ENCODE measurements at places on chromosomes 3 and 15.

- no peak for DNase-seq
Observed at GRCh38 chr3:106678657-106679390, 698.4 kb upstream of the CCDC54 start.

DNA sequence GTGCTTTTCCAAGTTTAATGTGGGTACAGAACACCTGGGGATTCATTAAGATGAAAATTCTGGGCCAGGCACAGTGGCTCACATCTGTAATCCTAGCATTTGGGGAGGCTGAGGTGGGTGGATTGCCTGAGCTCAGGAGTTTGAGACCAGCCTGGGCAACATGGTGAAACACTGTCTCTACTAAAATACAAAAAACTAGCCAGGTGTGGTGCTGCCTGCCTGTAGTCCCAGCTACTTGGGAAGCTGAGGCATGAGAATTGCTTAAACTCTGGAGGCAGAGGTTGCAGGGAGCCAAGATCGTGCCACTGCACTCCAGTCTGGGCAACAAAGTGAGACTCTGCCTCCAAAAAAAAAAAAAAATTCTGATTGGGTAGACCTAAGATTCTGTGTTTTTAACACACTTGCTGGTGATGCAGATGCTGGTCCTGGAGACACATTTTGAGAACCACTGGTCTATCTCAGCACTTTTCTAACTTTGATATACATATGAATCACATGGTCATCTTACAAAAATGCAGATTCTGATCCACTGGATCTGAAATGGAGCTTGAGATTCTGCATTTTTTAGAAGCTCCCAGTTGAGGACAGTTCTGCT lies 223.8 kb upstream of the SATB1 start:
- DNase-seq = no peak

DNA sequence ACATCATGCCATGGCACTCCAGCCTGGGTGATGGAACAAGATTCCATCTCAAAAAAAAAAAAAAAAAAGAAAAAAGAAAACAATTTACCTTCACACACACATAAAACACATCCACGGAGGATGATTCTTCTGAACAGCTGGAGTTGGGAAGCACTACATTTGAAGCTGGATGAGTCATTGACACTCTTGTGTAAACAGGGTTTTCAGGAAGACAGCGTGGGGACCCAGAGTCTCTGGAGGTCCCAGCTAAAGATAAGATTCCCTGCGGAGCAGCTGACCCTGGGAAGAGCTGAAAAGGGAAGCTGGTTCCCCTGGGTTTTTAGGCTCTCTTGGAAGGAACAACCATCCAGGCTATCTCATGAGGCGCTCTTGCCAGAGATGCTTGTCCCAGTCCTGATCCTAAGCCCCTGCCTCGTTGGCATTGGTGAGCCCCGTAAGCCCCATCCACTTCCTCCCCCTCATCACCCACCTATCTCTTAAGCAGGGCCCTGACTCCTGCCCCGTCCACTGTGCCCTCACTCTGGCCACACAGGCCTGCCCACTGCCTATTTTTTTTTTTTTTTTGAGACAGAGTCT lies 32.0 kb upstream of the FURIN start:
- DNase-seq = no peak

- peak; percentile 69 for DNase-seq
Observed at GRCh38 chr15:20659265-20659664, 117.7 kb upstream of the GOLGA6L6 start.

- DNase-seq = no peak
Observed at GRCh38 chr3:189195302-189195701, 23.5 kb downstream of the TPRG1 start.

GRCh38 chr15:74134387-74135027 lies 4.1 kb downstream of the ISLR2 start:
- no peak for DNase-seq

- DNase-seq = no peak
Observed at GRCh38 chr3:161203485-161204098, 17.5 kb upstream of the NMD3 start.

- no peak for DNase-seq
Observed at GRCh38 chr3:31908391-31909097, 72.5 kb downstream of the OSBPL10 start.

Data from Right ventricle myocardium inferior (tissue), 1 donor.